ENCODE measurements at places on chromosomes 16 and 17.
A peak's percentile ranks its signal among the peaks of the same experiment; 100 is the strongest.

- peak; percentile 57 for DNase-seq
Observed at GRCh38 chr16:12178251-12178990, 201.9 kb downstream of the SNX29 start.

DNA sequence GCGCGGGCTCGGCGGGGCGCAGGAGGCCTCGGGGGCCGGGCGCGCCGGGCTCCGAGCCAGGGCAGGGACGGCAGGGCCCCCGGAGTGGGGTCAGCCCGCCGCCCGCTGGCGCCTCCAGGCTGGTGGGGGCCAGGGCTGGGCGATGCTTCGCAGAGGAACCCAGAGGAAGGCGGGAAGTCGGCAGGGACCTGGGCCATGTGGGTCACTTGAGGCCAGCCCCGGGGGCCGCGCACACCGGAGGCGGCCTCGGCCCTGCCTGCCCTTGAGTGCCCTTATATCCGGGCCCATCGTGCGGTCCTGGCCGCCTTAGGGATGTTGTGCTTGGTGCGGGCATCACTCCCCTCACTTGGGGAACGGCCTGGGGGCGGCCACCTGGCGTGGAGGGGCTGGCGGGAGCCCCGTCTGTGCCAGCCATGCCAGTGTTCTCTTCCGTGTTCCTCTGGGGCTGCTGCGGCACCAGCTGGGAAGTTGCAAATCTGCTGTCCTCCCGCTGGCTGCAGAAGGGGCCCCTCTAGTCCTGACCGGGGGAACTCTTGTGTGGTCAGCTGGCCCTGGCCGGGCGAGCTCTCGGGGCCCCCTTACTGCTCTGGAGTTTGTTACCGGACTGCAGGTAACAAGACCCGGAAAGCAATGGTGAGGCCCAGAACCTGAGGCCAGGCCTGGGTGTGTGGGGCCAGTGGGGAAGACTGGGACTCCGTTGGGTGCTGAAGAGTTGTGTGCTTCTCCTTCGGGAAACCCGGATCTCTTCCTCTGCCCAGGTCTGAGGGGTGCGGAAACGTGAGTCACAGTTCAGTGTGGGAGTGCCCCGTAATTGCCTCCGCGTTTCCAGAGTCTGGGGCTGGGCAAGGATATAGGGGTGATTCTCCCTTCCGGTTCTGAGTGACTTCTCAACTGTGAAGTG lies 849 bp downstream of the CAPN15 start:
- DNase-seq, result peak; percentile 79

- no peak for DNase-seq
Observed at GRCh38 chr17:41505007-41505808, at the start of gene KRT13. Gene KRT13, minus strand, starts transcription at chr17:41505612. Its CDS starts 62 bp downstream, at chr17:41505550.

DNA sequence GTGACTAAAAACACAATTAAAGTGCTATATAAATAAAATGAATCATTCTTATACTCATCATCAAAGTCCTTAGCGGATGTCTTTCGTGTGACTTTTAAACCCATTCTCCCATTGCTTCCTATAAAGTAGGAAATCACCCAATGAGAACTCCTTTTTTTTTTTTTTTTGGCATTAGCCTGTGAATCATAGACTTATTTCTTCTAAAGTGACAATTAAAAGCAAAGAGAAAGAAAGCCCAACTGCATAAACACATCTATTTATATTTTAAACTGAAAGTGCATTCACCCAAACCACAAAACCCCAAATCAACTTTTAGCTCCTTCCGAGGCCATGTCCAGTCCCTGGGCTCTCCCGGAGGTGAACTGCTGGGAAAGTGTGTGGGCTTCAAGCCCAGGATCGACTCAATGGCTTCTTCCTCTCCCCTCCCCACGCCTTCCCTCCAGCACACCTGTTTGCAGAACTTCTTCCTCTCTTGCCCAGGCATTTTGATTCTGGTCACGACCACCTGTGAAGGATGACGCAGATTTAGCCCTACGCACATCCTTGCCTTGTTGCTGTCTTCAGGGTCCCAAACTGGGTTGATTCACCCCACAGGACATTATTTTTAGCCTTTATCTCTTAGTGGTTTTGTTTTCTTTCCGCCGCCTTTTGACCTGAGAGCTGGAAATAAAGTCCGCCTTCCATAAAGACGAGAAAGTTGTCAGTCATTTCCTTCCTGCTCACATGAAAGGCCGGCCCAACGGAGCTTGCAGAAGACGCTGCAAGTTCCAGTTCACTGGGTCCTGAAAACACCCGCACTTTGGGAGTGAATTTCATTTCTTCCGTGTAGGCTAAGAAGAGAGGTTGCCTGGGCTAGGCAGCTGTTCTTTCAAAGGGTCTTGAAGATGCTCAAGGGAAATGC lies 166.8 kb downstream of the MAP2K6 start:
- no peak for DNase-seq

DNA sequence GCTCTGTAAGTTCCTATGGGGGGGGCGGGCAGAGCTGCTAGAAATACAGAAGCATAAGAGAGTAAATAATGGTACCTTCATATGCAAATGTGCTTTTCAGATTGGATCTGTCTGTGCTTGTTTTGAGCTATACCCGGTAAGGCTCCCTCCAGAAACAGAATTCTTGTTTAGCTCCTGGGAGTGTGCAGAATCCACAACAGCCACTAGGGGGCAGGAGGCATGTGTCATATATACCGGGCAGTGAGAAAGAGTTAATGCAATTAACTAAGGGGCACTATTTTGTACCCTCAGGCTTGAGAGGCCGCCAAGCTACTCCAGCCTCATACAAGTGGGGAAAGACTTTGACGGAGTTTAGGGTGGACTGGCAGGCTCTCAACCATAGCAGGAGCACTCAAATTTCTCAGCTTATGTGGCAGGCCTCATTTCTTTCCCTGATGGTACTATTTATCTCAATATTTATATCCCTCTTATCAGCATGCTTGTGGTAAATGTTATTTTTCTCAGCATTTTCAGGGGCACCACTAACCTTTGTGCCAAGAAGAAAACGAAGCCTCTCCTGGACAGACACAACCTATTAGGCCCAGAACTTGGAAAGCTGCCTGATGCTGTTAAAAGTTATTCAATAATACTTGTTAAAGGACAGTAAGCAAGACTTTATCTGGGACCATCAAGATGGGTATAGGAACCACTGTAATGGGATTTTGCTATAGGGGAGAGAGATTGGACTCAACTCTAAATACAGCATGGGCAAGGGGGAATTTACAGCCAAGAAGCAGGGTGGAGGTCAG lies 10.7 kb upstream of the CENPV start:
- peak; percentile 73 for DNase-seq

DNA sequence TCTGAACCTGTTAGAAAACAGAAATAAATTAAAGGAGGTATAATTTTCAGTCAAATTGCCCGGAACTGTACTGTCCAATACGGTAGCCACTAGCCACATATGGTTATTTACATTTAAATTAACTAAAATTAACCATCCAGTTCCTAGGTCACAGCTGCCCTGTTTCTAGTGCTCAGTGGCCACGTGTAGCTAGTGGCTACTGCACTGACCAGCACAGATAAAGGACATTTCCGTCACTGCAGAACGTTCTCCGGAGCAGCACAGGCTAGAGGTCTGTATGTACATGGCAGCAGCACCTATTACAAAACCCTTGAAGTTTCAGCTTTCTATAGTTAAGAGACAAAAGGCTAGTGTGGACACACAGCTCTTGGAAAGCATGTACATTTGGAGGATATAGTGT lies 33.7 kb downstream of the CPSF4L start:
- DNase-seq, result no peak

DNA sequence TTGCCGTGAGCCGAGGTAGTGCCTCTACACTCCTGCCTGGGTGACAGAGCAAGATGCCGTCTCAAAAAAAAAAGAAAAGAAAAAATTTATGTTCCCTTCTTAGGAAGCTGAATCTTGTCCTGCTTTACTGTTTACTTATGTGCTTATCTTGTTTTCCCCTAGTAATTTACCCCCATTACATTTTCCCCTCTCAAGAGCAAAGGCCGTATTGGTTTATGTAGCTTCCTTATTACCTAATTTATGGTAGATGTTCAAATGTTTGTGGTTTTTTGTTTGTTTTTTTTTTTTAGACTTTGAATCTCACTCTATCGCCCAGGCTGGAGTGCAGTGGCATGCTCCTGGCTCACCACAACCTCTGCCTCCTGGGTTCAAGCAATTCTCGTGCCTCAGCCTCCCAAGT lies 10.3 kb upstream of the SLC52A1 start:
- DNase-seq, result no peak

GRCh38 chr16:85690469-85691064 lies 1.8 kb upstream of the GINS2 start:
- DNase-seq, result peak; percentile 24

GRCh38 chr17:41013181-41013580 lies 4.3 kb upstream of the KRTAP3-1 start:
- peak; percentile 81 for DNase-seq

DNA sequence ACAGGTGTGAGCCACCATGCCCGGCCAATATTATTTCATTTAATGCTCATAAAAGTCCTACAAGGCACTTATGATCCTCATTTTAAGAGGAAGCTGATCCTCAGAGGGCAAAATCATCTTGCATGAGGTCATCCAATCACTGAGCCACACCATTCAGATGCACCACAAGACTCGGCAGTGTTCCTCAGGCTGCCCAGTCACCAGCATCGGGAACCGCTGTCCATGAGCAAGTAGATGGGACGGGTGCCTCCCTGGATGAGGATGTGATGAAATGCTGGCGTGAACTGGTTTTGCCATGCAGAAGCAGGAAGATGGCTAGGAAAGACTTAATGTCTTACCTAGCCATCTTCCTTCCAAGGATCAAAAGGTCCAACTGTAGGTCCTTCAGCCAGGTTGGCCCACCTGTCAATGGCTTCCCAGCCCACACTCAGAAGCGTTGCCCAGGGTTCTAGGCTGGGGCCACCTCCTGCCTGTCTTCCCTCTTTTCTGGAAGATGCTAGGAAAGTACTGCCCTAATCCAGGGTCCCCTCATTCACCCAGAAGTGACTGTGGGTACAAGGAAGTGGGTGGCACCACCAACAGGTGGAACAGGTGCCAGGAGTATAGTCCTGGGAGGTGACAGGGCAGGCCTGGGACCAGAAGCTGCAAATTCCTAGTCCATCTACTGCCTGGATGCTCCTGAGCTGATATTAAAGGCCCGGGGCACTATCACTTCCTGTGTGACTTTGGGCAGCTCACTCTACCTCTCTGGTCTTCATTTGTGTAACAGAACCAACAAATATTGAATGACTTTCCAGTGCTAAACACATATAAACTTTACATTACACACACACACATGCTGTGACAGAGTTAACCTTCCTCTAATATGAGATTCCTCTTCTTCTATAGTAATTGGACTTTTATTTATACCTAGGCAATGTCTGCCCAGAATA lies 32.2 kb upstream of the CRYBA1 start:
- no peak for DNase-seq
